ENCODE measurements at places on chromosomes 11 and 22.
A peak's percentile ranks its signal among the peaks of the same experiment; 100 is the strongest.

DNA sequence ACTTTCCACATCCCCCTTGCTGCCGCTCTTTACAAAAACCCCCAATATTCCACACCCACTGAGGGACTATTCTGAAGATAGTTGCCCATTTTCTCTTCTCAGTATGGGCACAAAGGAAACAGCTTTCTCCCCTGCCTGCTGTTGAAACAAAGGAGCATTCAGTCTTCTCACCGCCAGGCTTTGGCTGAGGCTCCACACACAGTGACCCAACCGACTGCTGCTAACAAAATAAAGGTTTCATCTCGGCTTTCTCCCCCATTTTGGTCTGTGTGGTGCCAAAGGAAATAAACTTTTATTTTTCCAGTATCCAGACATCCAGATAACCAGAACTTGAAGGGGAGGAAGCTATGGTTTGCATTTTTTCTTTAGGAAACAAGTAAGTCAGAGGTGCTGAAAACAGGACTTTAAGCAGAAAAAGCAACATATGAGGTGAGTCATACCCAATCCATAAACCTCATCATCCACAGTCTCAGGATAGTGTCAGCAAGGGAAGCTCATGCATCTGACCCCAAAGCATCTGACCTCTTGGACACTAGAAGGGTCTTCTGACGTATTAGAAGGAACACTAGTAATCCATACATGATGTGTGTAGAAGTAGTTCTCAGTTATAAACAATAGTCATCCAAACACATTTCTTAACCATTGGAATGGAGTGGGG, 6.4 kb downstream of the CLMP start:
- no peak for DNase-seq

GRCh38 chr22:46985507-46985882, 223.0 kb downstream of the TBC1D22A start:
- no peak for DNase-seq

DNA sequence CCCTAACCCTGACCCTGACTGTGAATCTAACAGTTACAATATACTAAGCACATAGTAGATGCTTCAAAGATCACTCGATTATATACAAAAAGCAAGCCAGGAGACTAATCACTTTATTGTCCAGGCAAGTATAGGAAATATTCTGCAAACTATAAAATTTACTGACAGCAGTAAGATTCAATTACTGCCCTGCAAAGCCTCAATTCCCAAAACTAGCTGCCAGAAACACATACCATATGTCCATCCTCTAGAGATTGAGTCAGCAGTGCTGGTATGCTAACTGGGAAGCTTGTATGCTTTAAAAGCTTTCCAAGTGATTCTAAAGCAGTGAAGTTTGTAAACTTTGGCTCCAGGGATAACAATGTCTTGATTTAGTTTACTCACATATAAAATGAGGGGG, 26.1 kb downstream of the CSTF3 start:
- no peak for DNase-seq

DNA sequence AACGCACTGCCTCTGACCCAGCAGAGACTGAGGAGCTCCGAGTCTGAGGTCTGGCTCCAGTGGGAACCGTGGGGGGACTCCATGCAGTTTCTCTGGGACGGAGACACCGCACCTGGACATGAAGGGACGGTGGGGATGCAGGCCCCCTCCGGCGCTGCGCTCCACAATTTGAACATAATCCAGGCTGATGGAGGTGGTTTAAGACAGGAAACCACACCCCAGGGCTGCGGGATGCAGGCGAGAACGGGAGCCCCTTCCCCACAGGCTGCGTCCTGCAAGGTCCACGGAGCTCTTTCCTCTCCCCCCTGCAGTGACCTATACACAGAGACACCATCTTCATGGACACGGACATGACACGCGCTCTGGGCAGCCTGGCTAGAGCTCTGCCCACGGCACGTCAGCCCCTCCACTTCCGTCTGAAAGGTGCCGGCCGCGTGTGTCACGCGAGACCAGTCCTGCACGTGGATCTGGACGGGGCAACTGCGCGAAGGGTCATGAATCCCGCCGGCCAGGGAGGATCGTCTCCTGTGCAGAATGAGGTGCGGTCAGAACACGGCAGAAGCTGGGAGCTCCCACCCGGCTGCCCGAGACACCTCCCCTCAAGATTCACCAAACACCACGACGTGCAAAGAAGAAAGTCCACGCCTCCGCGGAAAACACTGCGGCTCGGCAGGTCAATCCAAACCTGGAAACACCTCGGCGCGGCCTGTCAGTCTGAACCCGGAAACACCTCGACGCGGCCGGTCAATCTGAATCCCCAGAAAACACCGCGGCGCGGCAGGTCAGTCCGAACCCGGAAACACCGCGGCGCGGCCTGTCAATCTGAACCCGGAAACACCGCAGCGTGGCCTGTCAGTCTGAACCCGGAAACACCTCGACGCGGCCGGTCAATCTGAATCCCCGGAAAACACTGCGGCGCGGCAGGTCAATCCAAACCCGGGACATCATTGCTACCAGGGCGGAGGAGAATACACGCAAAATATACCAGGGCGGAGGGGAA, 212.4 kb downstream of the BRD1 start:
- no peak for DNase-seq

- no peak for DNase-seq
These were observed 36.0 kb downstream of the DDIAS start for GRCh38 chr11:82937554-82937953.

DNA sequence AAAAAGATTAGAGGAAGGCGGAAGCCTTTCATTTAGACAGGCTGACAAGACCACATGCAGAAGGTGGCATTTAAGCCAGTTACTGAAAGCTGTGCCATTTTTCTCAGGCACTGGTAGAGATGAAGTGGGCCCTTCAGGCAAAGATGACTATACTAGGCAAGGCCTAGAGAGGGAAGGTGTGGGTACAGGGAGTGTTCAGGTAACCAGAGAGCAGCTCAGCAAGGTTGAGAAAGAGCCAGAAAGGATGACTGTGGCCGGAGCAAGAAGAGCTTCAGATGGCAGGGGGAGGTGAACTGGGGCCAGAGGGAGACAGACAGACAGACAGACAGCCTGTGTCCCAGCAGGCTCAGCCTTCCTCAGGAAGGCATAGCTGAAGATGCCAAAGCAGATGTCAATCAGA, 88.1 kb upstream of the NARS2 start:
- no peak for DNase-seq

- DNase-seq: no peak
These were observed 6.3 kb downstream of the BEST1 start for GRCh38 chr11:61956191-61957020.

GRCh38 chr22:24803064-24803542, 2.9 kb upstream of the SGSM1 start:
- no peak for DNase-seq

GRCh38 chr11:116071241-116071640, 567.0 kb upstream of the CADM1 start:
- no peak for DNase-seq

- DNase-seq: peak; percentile 9
These were observed 58.8 kb upstream of the RDX start for GRCh38 chr11:110355011-110355744.

DNA sequence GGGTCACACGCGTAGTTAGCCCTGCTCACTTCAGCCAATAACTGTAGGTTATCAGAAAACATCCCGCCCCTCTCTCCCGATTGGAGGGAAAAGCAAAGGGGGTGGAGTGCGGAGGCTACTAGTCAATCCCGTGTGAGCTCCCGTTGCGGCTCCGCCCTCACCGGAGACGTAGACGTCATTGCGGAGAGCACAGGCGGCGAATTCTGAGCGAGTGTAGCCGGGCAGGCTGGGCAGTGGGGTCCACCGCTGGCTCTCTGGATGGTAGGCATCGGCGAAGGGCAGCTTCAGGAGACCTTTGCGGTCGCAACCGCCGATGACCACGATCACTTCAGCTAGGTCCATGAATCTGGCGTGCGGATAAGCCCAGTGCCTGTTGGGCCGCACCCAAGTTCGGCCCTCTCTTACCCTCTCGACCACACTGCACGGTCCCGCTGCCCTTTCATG, 4.7 kb downstream of the KLHL35 start:
- DNase-seq: no peak

DNA sequence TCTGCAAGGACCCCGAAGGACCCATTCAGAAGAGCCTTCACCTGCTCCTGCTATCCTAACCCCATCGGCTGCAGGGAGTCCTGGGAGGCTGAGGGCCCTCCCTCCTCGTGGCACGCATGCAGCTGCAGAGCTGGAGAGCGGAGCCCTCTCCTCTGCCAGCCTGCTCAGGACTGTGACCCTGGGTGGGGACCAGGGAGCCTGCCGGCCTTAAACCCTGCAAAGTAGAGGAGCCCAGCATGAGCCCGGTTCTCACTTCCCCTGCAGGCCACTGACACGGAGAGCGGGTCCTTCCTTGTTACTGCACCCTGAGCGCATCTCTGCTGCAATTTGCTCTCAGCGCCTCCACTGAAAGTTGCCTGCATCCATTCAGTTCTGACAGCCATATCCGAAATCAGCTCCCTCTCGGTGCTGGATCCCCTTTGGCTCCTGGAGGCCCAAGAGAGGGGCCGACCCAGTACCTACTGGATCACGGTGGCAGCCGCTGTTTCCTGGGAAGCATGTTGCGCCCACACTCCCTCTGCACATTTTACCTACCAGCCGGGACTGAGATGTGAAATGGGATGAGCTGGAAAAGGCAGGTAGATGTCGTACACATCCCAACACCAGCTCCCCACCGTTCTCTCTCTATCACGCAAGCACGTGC, 312.1 kb downstream of the NTM start:
- no peak for DNase-seq

DNA sequence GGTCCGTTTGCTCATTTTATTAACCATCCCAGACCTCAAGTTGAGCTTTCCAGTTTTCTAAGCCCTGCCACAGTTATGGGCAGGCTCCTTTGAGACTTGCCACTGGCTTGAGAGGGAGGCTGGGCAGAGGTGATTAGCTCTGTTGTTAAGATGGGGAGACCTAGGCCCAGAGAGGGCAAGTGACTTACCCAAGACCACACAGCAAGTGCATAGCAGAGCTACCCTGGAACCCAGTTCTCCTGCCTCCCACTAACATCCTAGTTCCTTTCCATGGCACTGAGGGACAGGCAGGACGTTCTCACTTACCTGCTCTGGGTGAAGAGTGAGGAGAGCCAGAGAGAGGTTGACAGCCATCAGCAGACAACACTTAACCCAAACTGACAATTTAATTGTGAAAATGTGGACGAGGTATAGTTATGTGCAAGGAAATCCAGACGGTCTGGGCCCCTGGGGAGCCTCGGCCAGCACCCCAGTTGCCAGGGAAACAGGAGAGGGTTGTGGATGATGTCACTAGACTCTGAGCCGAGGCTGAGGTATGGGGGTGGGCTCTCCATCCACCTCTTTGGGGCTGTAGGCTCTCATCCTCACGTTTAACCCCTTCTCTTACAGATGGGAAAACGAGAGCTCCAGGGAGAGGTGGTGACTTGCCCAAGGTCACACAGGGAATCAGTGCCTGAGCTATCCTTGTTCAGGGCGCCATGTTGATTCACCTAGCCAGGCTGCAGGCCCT, 12.3 kb upstream of the WNT11 start:
- DNase-seq: no peak

GRCh38 chr11:6225896-6226295, 8.5 kb downstream of the FHIP1B start:
- no peak for DNase-seq

- no peak for DNase-seq
These were observed 21.5 kb downstream of the CTSC start for GRCh38 chr11:88315981-88316441.

DNA sequence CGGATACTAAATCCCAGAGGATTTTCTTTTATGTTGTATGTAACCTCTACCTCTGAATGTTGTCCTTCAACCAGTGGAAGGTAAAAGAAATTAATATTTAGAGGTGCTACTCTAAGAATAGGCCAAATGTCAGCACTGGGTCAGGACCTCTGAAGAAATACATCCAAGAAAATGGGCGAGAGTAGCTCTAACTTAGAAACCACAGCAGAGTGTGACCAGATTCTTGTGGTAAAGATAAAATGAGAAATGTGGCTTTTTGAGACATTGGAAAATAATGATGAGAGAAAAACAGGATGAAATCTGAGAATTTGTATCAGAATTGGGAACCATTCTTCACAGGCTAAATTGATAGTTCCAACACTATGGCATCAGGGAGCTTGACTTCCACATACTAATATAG, 63.5 kb downstream of the CSTPP1 start:
- no peak for DNase-seq

DNA sequence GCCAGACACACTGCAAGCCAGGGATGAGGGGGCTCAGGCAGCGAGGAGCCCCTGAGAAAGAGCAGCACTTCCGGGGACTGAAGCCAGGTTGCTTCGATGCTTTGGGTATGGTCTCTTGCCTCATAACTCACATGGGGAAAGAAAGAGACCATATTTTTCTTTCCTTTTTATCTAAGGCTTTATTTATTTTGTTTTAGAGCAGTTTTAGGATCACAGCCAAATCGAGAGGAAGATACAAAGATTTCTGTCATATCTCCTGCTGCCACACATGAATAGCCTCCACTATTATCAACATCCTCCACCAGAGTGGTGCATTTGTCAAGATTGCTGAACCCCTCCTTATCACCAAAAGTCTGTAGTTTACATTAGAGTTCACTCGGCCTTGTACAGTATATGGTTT, 24.3 kb upstream of the ADSL start:
- DNase-seq: no peak

- DNase-seq: no peak
These were observed 1.9 kb downstream of the CSNK2A3 start for GRCh38 chr11:11351042-11351586.

DNA sequence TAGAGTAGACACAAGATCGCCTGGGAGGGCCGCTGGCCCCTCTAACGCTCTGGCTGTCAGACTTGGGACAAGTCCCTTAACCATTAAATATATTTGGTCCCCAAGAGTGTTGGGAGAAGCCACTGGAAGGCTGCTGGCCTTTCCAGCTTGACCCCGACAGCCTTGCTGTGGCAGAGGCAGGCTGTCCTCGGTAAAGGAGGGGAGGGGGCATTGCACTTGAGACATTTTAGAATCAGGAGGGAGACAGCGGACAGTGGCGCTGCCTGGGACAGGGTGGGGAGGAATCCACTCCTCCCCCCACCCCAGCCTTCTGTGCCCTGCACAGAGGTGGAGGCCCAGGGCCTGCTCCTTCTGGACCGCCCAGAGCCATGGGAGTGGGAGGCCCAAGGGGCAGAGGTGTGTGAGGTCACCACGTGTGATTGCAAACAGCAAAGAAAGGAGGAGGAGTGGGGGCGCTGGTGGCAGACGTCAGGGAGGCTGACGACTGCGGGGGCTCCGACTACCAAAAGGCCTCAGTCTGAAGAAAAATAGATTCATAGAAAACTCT, 28.9 kb downstream of the APOL1 start:
- no peak for DNase-seq

DNA sequence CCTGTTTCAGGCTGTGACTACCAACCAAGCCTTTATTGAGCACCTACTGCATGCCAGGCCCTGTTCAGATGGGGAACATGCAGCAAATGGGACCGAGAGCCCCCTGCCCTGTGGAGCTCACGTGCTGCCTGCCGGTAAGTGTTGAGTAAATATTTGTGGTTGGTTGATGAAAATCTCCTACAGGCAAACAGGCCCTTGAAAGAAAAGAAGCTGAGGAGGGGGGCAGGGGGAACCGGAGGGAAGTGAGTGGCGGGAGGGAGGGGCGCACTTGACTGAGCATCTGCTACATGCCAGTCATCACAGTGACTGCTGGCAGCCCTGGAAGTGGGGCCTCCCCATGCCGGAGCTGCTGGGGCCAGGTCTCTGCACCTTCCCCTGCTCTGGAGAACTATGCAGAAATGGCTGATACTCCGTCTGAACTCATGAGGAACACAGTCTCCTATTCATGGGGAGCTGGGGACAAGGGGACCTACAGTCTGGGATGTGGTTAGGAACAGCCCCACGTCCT, 34.2 kb downstream of the MACROD1 start:
- DNase-seq: peak; percentile 60

Data from NCI-H1105 treated with DMSO at 0.1 percent for 48 hours (cell line).